ENCODE measurements at places on chromosomes 12 and 14. TPM values are rescaled to one million over a fixed set of nuclear protein-coding genes. Genes with fewer than 3 reads are reported as not detected.

The CSRP2 gene
- 14.1 TPM for total RNA-seq

The TUBA1A gene
- 4.8 TPM for total RNA-seq

The FOXG1 gene
- total RNA-seq = not detected

The PMCH gene
- not detected for total RNA-seq

The TRHDE gene
- 1.2 TPM for total RNA-seq

The CATSPERB gene
- not detected for total RNA-seq

- DNase-seq = no peak
Measured at GRCh38 chr14:90900476-90901083, 84.3 kb upstream of the TTC7B start.

DNA sequence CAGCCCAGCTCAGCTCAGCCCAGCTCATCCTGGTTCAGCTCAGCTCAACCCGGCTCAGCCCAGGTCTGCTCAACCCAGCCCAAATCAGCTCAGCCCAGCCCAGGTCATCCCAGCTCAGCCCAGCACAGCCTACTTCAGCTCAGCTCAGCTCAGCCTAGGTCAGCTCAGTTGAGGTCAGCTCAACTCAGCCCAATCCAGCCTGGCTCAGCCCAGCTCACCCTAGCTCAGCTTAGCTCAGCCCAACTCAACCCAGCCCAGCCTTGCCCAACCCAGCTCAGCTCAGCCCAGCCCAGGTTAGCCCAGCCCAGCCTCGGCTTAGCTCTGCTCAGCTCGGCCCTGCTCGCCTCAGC is 332.3 kb downstream of the TMEM121 start:
- no peak for DNase-seq

GRCh38 chr12:42086031-42086430 is 58.6 kb downstream of the GXYLT1 start:
- no peak for DNase-seq

- no peak for DNase-seq
Measured at GRCh38 chr12:124813782-124814181, 49.9 kb downstream of the SCARB1 start.

GRCh38 chr12:86006727-86007126 is 132.6 kb downstream of the NTS start:
- no peak for DNase-seq

DNA sequence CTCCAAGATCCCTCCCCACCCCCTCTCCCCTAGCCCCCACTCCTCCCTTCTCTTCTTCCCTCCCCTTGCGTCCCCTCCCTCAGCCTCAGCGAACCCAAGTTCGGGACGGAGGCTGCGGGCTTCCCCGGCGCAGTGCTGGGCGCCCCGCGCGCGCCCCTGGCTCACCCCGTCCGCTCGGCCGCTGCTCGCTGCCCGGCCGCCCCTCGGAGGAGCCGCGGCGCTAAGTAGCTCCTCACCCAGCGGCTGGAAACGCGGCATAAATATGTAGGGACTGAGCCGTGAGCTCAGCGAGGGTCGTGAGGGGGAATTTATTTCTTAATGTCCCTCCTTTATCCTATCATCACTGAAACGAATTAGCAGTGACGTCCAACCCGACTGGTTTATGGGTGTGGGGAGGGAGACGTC is at the start of gene NOS1:
TSS of gene NOS1 (minus strand) at position 280 of the 405 bp plus-strand sequence. CDS start 30,557 bp downstream, outside the sequence.
- no peak for DNase-seq

DNA sequence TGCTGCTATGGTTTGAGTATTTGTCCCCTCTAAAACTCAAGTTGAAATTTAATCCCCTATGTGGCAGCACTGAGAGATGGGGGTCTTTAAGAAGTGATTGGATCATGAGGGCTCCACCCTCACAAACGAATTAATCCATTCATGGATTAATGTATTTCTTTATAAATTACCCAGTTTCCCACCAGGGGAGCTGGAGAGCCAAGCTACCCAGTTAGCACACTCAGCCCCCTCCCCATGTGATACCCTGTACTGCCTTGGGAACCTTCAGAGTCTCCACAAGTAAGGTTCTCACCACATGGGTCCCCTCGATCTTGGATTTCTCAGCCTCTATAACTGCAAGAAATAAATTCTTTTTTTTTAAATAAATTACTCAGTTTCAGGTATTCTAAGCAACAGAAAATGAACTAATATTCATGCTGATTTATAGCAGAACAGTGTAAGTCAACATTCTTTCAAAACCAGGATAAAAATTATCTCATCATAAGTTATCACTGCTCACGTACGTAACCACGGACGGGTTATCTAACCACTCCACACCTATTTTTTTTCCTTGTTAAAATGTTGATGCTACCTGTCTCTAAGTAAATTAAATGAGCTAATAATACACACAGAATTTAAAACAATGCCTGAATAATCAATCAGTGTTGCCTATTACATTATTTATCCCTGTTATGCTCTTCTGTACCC is 3.6 kb downstream of the NAP1L1 start:
- no peak for DNase-seq

DNA sequence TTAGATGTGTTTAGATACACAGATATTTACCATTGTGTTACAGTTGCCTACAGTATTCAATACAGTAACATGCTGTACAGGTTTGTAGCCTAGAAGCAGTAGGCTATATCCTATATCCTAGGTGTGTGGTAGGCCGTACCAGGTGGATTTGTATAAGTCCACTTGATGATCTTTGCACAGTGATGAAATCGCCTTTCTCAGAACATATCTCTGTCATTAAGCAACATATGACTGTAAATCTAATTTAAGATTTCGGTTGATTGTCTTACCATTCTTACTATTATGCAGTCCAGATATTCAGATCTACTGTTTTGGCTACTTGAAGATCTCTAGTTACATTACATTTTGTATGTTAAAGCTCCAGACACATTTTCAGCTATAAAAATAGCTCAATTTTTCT is 39.8 kb downstream of the ERC1 start:
- no peak for DNase-seq

- no peak for DNase-seq
Measured at GRCh38 chr12:27602516-27602915, 78.5 kb downstream of the PPFIBP1 start.

GRCh38 chr12:68865399-68866164 is 57.6 kb downstream of the MDM2 start:
- DNase-seq = no peak

DNA sequence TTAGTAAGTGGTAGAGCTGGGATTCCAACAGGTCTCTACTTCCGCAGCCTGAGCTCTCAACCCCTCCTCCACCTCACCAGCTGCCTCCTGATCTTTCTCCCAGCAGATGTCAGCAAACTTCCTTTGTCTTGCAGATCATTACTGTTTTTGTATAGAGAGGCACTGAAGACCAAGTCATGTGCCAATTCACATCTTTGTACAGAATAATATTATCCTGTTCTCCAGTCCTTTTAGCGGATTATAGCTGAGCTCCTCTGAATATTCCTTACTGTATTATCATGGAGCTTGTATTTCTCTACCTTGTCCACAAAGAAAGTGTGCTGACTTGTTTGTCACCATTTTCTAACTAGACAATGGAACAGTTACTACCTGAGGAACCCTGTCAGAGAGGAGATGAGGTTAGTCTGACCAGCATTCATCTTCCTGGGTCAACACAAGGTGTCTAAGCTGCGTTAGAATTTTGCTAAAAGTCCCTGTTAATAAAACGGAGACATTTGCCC is 142.3 kb upstream of the ARHGAP5 start:
- DNase-seq = no peak

DNA sequence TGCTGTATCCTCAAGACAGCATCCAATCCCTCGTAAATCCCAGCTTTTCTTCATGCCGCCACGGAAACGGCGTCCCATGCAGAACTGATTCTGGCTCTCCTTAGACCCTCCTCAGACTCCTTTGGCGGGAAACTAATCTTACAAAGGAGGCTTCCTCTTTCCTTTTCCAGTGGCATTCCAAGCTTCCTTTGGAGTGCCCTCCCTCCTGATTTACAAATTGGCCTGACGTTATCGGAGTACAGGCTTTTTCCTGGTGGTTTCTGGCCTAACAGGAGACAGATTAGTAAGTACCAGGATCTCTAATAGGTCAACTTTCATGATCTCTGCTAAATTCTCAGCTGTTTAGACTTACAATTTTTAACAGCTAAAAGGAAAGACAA is 1.3 kb upstream of the ZDHHC17 start:
- no peak for DNase-seq
